ENCODE measurements at places on chromosomes 7 and 10.
A peak's percentile ranks its signal among the peaks of the same experiment; 100 is the strongest.

- DNase-seq, result no peak
Observed at GRCh38 chr10:35236739-35237138, 99.6 kb upstream of the CCNY start.

DNA sequence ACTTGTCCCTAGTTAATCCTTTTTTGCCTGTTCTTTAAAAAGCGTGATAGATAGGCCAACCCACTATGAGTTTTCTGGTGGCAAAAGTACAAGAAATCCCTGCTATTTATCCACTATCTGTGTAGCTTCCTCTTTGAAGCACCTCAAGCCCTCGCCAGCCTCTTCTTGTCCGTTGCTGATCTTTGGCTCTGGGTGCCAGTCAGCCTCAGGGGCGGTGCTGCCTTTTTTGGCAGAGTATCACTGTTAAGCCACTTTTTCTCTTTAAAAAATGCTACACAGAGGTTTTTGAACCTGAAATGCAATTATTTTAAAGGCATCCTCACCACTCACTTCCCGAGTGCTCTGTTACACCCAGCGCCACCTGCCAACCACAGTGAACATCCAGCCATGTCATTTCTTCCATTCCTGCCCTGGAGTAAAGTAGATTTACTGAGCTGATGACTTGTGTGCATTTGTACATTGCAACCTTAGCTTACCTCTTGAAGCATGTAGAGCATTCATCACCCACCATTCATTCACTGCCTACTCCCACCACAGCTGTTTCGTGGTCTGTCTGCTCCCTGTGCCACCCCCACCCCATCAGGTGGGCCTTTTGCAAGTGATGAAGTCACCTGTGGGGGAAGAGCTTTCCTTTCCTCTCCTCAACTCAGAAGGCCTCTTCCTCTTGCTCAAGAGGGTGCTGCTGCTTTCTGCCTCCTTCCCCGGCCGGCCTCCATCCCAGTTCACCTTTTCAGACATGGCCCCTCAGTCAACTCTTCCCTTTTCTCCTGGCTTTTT, 414.2 kb upstream of the GALNT17 start:
- DNase-seq, result no peak

DNA sequence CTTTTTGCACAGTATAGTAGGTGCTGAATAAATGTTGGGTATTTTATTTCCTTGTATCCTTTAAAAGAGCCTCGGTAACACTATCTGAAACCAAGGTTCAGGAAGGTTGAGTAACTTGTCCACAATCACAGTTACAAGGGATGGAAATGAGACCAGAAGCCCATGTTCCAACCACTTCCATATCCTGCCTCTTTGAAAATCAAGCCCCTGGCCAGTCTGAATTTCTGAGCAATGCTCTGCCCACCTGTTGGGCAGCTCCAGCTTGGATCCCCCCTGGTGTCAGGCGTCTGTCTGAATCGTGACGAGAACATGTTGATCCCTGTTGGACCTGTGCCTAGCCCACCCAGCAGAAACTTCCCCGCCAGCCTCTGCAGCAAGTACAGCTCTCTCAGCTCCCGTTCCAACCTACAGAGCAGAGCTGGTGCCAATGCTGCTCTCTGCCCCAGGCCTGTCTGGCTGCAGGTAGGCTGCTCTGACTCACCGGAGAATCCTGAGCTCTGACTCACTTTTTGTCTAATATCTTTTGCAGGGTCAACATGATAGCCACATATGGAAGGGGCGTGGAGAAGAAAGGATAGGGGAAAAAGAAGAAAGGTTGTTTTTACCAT, 595.5 kb downstream of the INHBA start:
- DNase-seq, result no peak

- DNase-seq, result no peak
Observed at GRCh38 chr7:74231232-74231590, 21.4 kb downstream of the LAT2 start.

DNA sequence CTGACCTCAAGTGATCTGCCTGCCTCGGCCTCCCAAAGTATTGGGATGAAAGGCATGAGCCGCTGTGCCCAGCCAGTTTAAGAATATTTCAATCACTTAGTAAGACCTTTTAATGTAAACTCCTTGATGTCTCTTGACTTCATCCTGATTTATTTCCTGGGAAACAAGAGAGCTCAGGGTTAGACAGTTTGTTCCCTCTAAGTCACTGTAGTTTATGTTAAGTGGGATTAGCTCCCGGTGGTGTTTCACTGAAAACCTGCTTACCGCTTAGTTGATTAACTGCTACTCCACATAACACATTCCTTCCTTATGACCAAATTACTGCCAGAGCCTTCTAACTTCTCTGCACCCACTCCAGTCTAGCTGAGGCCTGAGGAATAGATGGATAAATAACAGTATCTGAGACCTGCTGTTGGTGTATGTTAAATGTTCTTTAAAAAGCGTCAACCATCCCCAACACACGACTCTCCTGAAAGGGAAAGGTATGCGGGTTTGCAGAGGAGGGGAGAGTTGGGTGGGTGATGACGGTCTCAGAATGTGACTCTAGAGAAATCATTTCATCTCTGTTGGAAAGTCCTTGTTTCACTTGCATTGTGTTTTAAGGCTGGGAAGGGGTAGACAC, 48.7 kb downstream of the CREB3L2 start:
- DNase-seq, result no peak

DNA sequence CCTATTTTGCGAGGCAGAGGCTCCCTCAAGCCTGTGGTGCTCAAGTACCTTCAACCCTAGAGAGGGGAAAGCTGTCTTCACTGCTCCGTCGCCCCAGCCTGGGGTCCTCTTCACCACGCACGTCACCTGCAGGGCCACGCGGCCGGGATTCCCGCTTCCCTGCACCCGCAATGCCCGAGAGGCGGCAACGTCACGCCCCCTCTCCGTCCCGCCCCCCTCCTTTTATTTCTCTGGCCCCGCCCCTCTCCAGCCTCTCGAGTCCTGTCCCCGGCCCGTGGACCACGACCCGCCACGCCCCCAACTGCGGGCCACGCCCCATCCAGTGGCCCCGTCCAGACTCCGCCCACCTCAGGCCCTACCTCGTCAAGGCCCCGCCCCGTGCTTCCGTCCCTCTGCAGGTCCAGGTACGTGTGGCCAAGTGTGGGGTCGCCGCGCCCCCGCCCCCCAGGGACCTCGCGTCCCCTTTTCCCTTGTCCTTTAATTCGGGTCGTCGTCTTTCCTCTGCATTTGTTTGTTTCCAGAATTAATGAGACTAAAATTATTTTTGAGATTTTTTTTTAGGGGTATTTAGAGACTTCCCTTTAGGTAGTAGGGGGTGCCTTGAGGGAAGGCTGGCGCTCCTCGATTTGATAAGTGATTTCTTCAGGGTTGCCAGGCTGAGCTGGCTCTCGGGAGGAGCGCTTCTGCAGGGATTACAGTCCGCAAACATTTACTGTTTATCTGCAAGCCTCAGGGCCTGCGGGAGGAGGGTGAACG, 69.8 kb upstream of the BAIAP2L1 start:
- DNase-seq, result no peak

DNA sequence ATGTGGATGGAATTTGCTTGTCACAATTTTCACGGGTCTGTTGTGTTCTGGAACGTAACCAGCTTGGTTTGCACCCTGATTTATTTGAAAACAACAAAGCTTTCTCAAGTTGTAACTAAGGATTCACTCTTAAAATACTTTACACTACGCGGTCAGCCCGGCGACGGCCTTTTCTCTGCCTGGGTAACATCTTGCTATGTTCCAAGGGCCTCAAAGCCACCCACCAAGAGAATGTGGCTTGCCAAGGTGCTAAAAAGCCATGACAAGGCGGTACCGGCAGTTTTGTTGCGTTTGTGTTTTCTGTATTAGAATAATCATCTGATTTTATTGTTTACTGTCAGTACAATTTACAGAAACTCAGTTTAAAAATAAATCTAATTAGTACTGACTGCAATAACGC, 220.9 kb downstream of the SFMBT2 start:
- DNase-seq, result no peak

DNA sequence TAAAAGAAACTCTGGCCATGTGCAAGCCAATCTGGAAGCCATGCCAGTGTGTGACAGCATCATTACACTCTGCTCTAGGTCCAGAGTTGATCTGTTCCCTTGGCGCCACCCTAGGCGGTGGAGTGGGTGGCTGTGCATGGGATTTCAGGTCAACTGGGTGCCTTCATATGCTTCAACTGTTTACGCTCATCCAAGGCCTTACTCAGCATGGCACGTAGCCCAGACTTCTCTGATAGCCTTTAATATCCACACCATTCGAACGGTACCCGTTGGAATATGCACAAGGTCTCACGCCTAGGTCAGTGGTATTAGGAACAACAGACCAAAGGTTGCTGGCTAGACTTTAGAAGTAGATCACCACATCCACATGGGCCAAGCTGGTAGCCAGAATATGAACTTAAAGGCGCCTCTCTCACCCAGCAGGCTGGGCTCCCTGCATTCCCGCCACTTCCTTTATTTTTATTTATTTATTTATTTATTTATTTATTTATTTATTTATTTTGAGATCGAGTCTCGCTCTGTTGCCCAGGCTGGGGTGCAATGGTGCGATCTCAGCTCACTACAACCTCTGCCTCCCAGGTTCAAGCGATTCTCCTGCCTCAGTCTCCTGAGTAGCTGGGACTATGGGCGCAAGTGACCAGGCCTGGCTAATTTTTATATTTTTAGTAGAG, 18.7 kb upstream of the ACHE start:
- no peak for DNase-seq

DNA sequence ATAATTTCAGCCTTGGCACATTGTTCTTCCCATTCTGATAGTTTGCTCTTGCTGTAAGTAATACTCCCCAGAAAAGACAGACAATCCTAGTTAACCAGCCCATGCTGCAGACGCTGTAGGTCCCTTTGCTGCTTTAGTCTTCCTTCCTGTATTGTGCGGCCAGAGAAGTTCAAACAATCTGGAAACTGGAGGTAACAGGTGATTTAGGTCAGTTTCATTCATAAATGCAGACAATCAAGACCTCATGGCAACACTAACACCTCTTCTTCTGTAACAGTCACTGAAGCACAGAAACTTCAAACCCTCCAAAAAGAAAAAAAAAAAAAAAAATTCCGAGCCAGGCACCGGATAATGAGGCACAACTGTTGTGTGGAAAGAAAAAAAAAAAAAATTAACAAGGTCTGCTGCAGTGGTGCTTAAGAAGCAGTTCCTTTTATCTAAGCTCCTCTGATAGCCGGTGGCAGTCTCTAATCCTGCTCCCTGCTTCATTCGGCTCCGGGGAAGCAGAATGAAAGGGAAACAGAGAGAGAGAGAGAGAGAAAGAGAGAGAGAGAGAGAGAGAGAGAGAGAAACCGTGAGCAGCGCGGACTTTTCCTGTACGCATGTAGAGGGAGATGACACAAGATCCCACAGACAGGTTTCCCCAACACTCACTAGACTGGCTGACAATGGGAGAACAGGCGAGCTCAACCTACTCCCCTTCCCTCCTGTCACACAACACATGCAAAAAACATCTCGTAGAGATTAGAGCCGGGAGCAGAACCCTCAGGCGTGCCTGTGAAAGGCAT, at the start of gene SEMA3A:
Gene SEMA3A (minus strand): TSS at position 306 of the 788 bp plus-strand sequence. CDS start 203 bp downstream, at position 103.
- DNase-seq, result peak; percentile 60

DNA sequence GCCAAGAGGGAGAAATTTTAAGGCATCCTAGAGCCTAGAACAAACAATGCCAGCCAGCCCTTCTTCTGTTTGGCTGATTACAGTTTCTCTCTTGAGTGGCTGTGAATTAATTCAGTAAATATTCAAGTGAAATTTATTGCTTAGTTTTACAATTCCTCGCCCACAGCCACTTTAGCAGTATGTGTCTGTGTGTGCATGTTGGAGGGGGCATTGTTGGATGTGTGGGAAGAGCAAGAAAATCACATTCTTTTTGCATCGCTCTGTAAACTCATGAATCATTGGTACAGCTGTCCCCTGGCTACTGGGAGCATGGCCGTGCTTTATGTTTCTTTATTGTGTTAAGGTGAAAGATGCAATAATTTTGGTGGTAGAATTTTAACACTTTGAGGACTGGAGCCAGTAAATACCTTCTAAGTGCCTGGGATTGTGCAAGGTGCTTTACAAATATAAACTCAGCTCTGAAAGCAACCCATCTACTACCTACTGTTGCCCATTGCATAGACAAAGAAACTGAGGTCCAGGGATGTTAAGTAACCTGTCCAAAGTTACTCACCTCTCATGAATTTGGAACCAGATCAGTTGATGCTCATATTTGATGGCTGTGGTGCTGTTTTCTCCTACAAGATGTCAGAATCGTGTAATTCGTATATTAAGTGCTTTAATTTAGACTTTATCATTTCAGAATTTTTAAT, 89.9 kb upstream of the BTBD16 start:
- no peak for DNase-seq

DNA sequence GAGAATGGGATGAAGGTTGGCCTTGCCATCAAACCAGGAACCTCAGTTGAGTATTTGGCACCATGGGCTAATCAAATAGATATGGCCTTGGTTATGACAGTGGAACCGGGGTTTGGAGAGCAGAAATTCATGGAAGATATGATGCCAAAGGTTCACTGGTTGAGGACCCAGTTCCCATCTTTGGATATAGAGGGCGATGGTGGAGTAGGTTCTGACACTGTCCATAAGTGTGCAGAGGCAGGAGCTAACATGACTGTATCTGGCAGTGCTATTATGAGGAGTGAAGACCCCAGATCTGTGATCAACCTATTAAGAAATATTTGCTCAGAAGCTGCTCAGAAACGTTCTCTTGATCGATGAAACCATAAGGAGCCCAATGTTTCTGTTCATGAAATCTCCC, 637 bp downstream of the RPEL1 start:
- DNase-seq, result no peak

GRCh38 chr10:129809431-129809830, 154.6 kb downstream of the EBF3 start:
- DNase-seq, result no peak

DNA sequence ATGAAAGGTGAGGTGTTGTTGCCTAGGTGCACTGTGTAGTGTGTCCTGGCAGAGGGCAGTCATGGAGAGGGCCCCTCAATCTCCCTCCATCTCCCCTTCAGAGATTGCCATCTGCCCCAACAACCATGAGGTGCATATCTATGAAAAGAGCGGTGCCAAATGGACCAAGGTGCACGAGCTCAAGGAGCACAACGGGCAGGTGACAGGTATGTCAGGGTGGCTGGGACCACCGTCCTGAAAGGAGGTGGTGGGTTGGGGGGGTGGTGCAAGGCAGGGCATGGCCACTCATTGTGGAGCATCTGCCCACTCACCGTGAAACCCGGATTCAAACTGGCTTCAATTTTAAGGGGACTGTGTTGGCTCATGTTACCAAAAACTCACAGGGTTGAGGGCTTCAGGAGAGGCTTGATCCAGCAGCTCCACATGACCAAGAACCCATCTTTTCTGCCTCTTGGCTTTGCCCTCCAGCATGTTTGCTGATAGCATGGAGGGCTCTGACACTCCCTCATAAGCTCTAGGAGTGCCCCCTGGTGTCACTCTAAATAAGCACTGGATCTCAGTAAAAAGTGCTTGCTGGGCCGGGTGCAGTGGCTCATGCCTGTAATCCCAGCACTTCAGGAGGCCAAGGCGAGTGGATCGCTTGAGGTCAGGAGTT, 12.2 kb downstream of the ARPC1B start:
- DNase-seq, result no peak
